ENCODE measurements at places on chromosomes 2 and 18.

DNA sequence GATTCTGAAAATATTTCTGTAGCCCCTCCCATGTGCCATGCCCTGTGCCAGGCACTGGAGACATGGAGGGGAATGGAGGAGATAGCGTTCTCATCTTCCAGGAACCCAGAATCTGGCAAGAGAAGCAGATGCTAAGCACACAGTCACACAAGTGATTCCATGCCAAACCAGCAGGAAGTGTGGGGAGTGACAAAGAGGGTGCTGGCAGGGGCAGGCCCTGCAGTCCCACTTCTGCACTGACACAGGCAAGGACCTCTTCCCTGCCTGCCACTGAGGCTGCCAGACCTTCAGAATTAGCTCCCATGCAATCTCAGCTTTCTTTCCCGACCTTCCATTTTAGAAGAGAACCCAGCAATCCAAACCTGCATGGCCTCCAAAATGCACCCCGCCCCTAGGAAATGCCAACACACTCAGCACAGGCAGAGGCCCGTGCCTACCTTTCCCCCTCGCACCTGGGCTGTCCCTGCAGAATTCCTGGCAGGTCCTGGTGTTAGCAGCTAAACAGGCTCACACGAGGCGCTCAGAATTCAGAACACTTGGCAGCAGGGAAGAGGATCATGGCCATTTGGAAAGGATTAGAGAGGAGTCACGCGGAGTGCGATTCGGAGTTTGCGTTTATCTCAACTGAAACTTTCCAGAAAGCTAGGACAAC, 155.3 kb downstream of the MSH2 start:
- no peak for DNase-seq

DNA sequence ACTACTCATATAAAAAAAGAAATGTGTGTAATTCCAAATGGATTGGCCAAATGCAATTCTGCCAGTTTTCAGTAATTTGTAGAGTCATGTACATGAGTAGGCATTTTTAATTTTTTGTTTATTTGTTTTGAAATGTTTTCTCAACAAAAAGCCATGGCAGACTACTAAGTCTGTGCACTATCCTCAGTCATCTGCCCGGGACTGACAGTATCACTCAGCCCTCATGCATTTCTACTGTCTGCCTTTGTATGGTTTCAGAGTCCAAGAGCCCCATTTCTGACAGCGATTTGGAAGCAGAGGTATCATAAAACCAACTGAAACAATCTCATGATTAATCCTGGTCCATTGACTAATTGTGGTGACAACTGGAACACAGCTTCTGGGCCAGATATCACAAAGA, 109.9 kb upstream of the NYAP2 start:
- DNase-seq, result no peak

- no peak for DNase-seq
Observed at GRCh38 chr2:85830645-85831044, 58.1 kb downstream of the ST3GAL5 start.

GRCh38 chr2:119859528-119859927, 99.8 kb downstream of the PTPN4 start:
- no peak for DNase-seq

- DNase-seq, result no peak
Observed at GRCh38 chr2:102792568-102793208, 30.9 kb downstream of the TMEM182 start.

GRCh38 chr2:172623249-172623965, 67.5 kb downstream of the PDK1 start:
- DNase-seq, result no peak

- no peak for DNase-seq
Observed at GRCh38 chr18:62379051-62379450, 53.9 kb downstream of the TNFRSF11A start.

DNA sequence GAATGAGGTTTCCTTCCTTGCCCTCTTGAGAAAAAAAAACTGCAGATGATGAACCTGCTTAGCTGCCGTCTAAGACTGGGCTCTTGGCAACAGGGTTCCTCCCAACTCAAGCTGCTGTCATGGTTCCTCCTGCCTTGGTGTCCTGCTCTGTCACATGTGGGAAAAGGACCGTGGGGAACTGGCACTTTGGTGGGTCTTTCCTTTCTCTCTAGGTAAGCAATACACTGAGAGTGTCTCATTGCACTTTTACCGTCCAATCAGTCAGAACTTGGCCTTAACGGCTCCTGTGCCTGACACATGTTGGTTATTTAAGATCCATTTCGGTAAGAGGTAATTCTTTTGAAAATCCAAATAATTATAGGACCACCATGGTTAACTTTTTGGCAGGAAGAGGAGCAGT, 60.8 kb upstream of the RNF152 start:
- no peak for DNase-seq

DNA sequence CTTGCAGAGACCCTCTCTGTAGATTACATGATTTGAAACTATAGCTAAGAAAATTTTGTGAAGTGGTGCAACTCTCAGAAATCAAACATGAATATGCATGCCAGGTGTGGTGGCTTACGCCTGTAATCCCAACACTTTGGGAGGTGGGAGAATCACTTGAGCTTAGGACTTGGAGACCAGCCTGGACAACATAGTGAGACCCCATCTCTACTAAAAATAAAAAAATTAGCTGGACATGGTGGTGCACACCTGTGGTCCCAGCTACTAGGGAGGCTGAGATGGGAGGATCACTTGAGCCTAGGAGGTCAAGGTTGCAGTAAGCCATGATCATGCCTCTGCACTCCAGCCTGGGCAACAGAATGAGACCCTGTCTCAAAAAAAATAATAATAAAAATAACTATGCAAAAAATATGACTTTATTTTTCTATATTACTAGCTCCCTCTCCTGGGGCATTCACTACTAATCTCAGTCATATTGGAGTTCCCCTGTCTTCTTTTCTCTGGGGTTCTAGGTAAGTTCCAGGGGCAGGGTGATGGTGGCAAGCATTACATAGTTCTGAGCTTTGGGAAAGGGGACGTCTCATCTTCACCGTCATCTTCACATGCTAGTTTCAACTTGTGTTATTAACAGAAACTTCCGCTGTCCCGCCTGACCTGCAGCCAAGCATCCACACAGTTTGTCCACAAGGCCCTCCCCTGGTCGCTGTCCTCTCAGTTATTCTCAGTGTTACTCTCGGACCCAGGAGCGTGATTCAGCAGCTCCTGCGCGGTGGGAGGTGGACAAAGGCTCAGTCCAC, 96.8 kb upstream of the MBOAT2 start:
- DNase-seq, result no peak

- no peak for DNase-seq
Observed at GRCh38 chr18:63266888-63267790, 52.4 kb downstream of the BCL2 start.

DNA sequence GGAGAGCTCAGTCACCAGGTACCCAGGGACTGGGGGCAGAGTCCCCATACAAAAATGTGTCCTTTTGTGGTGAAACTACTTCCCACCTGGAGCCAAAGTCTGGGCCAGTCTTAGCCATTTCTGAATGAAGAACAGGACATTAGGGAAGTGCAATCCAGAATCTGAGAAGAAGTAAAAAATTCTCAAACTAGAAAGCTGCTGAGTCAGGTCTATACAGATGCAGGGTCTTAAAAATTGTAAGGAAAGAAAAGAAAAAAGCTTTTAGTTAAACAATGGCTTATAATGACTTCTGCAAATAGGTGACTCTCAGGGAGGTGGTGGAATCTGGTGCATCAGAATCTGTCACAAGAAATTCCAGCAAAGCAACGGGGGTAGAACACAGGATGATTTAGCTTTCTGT, 13.5 kb downstream of the ZBTB7C start:
- no peak for DNase-seq

- no peak for DNase-seq
Observed at GRCh38 chr2:56117764-56118163, 66.0 kb upstream of the CCDC85A start.

GRCh38 chr2:144376926-144377325, 143.0 kb downstream of the ZEB2 start:
- no peak for DNase-seq

DNA sequence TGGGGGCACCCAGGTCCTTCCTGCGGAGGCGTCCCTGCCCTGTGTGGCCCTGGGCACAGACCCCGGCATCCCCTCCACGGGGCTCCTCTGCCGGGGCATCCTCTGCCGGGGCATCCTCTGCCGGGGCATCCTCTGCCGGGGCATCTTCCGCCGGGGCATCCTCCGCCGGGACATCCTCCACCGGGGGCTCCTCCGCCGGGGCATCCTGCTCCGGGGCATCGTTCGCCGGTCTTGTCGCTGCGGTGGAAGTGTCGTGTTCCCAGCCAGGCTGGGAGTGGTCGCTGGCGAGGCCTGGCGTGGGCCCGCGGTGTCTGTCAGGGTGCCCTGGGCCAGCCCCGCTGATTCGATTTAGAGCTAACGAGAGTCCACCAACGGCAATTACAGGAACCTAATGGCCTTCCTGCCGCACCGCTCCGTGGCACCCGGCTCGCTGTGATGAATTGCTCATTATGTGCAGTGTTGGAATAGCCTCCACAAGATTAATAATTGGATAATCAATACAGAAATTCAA, 115.1 kb downstream of the NFATC1 start:
- no peak for DNase-seq

GRCh38 chr2:239801404-239802184, 223.5 kb downstream of the NDUFA10 start:
- DNase-seq, result no peak

- no peak for DNase-seq
Observed at GRCh38 chr2:143640826-143641225, 511.6 kb downstream of the ARHGAP15 start.

DNA sequence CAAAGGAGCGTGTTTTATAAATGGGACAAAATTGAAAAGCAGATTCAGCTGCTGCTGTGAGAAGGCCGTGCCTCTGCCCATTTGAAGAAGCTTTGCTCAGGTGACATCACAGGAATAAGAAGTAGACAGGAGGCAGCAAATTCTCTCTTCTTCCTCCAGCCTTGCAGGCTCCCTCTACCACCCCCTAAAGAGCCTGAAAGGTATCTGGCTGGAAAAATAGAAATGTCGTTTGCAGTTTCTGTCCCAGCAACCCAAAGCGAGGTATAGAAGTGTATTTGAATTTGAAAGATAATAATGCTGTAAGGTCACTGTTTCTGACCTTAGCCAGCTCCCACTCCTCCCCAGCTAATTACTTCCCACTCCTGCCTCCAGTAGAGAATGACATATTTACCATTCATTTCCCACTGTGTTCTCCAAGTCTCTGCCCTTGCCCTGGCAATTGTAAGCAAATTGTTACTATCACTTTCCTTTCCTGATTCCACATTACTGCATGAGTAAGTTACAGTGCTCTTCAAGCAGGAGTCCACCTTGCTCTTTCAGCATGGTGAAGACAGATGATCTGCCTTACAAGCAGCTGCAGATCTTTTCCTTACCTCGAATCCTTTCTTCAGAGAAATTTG, 56.8 kb upstream of the RASGRP3 start:
- DNase-seq, result no peak

DNA sequence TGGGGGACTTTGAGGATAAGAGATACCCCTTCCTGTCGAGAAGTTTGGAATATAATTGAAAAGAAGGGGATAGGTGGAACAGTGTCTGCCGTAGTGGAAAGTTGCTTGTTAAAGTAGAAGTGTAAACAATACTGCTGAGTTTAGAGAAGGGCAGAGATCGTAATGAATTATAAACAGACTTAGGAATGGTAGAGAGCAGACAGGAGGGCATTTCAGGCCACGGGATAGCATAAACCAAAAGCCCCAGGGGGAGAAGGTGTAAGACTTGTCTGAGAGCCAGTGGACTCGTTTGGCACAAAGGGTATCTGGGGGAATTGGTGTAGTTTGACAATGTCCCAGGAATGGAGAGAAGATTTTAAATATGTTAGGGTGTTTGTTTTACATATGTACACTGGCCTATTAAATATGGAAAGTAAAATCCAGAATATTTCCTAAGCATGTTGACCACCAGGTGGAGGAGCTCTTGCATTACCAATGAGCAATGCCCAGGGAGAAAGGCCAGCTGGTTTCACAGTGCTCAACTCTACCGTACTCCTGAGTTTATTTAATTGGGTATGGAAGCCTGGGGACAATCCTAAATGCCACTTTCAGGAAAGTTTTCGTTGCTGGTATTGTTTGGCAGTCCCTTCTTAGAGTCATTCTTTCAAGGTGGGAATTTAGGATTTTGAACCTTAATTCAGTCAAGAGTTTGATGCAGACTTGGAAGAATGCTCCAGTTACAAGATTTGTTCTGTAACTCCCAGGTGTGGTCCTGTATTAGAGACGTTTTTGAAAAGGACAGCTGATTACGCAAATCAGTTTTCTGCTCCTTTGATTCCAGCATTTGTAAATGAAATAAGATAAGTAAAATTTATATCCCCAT, 7.5 kb downstream of the COPS8 start:
- DNase-seq, result no peak

All from GM12864 (cell line).